ENCODE measurements at places on chromosomes 7 and 10. TPM values are rescaled to one million over a fixed set of nuclear protein-coding genes. Genes with fewer than 3 reads are reported as not detected.

GRCh38 chr10:52256832-52257691 lies 57.0 kb upstream of the DKK1 start:
- DNase-seq: no peak

DNA sequence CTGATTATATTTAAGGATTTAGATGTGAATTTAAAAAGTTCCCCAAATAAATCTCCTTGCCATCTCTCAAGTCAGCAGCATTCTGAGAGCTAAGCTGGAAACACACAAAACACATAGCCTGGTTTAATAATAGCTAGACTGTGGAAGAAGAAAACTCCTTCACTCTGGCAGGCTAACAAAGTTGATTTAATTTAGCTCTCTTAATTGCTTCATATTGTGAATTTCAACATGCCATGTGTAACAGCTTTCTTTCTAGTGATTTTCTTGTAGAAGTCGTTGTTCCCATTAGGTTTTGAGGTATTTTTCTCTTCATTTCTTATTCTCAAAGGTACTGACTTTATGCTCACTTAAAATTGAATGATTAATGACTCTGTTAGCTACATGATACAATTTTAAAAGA lies 216.8 kb upstream of the AKR1E2 start:
- DNase-seq: no peak

GRCh38 chr7:41882256-41882655 lies 179.4 kb upstream of the INHBA start:
- DNase-seq: no peak

GRCh38 chr7:8213381-8213780 lies 48.6 kb downstream of the ICA1 start:
- DNase-seq: no peak

GRCh38 chr10:17850501-17850900 lies 41.4 kb downstream of the MRC1 start:
- no peak for DNase-seq

- no peak for DNase-seq
These were observed 3.1 kb upstream of the ARID5B start for GRCh38 chr10:61898435-61898778.

The COX19 gene
- total RNA-seq: 12.9 TPM

The NEURL1 gene
- total RNA-seq: 0.95 TPM

The POU6F2 gene
- total RNA-seq: not detected

The PAOX gene
- total RNA-seq: 6.9 TPM

Data from lower lobe of right lung (tissue), 2 donors.